Hindlimb muscle (tissue), 1 donor: ENCODE measurements at places on chromosomes 6 and 20. TPM values are rescaled to one million over a fixed set of nuclear protein-coding genes. Genes with fewer than 3 reads are reported as not detected.
A peak's percentile ranks its signal among the peaks of the same experiment; 100 is the strongest.

The C6orf52 gene
- polyA plus RNA-seq: 1.5 TPM

- DNase-seq: no peak
These were observed 3.8 kb upstream of the PIGU start for GRCh38 chr20:34680586-34681175.

GRCh38 chr6:161138543-161139303, 135.1 kb downstream of the AGPAT4 start:
- DNase-seq: no peak

DNA sequence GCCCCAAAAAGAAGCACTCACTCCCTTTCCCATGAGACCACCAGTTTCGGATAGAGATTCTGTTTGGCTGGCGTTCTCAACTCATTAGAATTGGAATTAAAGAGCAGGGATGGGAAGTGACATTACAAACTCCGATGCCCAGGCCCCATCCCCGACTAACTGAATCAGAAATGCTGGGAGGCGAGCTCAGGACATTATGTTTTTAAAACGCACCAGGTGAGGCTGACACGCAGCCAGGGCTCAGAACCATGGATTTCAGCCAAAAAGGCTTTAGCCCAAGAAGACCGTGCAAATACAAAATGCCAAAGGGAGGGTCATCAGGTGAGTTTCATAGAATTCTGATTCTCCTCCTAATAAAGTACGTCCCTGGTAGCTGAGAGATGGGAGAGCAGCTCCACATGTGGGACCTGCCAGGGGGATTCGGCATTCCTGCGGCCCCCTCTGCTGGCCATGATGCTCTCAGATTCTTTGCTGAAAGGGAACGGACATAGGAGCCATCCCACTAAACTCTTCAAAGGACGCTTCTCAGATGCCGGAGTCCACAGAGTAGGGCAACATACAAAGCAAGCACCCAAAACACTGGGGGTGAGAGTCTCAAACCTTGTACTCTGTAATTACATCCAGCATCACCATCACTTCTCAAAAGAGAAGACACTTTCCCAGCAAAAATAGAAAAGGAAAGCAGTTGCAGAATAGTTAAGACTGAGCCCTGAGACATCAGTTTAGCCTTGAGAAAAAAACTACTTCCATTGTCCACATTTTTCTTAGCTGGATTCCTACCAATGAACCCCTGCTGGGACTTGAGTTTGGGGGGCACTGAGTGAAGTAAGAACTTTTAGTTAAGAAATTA, 205.2 kb downstream of the BMP7 start:
- peak; percentile 30 for DNase-seq

- DNase-seq: no peak
These were observed 135.0 kb downstream of the CEBPB start for GRCh38 chr20:50325651-50326050.

DNA sequence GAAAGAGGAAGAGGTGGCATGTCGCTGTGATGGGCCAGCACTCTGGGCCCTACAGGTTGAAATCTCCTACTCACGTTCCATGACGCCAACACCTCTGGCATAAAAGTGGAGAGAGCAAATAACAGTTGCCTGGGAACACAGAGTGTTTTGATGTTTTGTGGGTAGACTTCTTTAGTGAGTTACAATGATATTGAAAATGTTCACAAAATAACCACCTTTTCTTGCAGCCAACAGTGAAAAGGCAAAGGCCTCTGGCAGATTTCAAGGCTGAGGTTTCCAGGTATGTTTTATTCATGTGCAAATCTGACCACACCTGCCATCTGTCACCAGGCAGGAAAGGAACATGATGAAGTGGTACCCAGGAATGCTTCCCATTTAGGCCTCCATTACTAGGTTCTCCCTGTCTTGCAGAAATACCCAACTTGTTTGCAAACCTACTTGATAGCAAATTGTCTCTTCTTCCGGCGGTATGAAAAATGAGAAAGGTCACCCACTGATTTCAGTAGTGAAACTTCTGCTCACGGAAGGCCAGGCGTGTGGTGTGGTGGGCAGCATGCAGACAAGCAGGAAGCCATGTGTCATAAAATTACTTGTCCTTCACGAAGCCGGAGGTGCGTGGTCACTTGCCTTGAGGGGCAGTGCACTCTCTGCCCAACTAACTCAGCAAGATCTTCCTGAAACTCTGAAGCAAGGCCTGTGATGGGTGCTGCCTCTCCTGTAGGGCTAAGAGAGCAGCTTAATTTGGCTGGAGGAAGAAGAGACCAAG, 299.1 kb upstream of the PRDM1 start:
- DNase-seq: no peak

The MYB gene
- 1.3 TPM for polyA plus RNA-seq

- no peak for DNase-seq
These were observed 184.4 kb downstream of the UNC5CL start for GRCh38 chr6:40854592-40854991.

DNA sequence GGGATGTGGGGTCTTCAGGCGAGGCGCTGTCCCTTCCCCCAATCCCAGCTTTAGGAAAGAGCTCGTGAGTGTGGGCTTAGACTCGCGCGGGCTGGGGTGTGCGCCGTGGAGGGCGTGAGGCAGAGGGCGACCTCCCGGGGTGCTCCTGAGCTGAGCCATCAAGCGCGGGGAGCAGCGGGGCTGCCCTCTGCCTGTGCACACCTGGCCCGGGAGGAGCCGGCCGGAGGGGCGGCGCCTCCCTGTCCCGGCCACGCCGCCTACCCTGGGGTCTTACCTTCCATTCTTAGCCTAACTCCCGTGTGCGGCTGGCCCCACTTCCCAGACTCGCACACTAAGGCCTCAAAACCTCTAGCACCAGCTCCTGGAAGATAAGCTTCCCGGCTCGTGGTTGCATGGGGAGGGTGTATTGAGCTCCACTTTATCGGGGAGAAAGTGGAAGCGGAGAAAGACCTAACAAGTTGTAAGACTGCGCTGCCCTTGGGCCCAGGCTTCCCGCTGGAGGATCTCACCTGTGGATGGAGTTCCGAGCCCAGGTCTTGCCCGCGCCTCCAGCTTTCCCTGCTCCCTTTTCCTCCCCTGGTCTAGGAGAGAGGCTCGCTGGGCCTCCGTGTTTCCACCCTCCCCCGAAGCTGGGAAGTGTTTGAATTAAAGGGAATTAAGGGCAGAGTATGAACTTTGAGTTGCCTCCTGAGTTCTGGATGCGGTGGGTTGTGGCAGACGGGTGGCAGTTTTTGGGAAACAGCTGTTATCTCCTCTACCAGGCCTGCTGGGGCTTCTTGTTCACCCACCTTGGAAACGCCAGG, 1.2 kb downstream of the DNMT3B start:
- DNase-seq: no peak

The CAP2 gene
- polyA plus RNA-seq: 213 TPM

The PPARD gene
- polyA plus RNA-seq: 26.7 TPM

GRCh38 chr6:71420095-71420692, 131.6 kb downstream of the OGFRL1 start:
- peak; percentile 60 for DNase-seq

- DNase-seq: no peak
These were observed 395.9 kb downstream of the SAMD5 start for GRCh38 chr6:147904416-147904815.

DNA sequence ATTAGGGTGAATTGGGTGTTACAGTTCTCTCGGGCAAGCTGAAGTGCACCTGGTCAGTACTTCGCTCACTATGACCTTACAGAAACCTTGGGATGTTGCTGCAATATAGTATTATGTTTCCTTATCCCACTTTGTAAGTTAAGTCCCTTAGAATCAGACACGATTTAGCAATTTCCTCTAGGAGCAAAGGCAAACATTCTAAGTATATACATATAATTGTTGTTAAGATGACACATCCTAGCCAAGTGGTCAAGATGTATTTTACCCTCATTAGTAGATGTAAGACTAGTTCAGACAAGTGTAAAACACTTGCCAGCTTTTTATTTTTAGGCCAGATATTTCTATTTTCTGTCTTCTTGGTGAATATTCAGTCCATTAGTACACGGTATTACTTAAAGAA, 31.1 kb upstream of the RGS17 start:
- no peak for DNase-seq

The PAK5 gene
- 0.13 TPM for polyA plus RNA-seq

DNA sequence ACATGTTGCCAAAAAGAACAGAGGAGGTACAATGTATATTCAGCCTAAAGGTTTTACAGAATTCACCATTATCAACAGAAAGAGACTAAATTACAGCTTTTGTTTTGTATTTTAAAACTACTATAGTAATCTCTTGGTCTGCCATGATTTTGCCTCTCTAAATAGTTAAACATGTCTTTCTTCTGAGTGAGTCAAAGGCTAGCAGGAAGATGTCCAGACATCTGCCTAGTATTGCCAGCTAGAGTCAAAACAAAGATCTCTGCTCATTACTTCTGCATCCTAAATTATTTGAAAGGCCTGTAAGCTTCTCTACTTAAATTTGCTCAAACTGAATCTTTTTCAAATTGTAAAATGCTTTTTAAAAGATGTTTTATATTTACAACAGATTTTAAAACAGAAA, 8.8 kb downstream of the ASF1A start:
- DNase-seq: no peak

DNA sequence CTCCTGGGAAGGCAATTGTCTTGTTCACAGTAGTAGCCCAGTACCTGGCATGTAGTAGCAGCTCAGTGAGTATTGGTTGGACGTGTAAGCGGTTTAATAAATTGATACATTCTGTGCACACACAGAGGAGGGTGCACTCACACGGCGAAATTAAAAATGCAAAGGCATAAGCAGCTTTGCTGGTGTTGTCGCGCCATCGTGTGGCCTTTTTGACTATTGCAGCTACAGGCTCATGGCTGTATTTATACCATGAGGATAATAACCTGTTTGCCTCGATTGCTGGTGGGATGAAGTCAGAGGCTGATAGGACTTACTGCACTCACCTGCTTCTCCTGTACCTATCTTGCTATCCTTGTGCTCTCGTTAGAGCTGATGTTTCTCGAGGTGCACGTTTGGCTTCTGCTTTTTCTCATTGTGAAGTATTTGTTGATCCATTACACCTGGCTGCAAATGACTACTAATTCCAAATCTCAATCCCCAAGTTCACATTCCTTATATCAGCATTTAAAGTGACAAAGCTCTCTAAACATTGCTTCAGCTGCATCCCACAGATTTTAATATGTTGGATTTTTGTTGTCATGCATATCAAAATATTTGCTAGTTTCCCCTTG, 61.5 kb downstream of the TBXT start:
- peak; percentile 78 for DNase-seq

DNA sequence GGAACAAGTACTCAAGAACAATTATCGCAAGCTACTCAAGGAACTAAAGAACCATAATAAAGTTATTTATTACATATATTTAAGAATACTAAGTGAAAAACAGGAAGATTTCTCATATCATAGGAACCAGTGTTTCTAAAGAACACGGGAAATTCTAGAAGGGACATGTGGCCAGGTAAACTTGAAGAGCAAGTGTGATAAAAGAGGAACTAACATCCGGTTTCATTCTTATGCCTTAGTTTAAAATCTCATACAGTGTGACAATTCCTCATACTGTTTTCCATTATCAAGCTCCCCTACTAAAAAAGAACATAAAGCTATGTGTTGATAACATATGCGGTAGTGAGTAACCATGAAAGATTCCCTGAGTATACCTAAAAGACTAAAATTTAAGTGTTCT, 163.5 kb upstream of the SHLD1 start:
- no peak for DNase-seq

DNA sequence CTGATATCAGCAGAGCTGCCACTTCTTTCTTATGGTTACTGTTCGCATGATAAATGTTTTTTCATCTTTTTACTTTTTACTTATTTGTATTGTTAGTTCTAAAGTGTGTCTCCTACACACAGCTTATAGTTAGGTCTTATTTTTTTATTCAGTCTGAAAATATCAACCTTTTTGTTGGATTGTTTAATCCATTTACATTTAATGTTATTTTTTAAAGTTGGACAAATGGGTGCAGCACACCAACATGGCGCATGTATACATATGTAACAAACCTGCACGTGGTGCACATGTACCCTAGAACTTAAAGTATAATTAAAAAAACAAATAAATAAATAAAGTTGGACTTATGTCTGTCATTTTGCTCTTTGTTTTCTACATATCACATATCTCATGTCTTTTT, 40.3 kb upstream of the FOXC1 start:
- DNase-seq: no peak

The SNAI1 gene
- polyA plus RNA-seq: 11.9 TPM

- DNase-seq: peak; percentile 27
These were observed 486.5 kb downstream of the RFPL4B start for GRCh38 chr6:112833581-112834131.
